ENCODE measurements at places on chromosomes 2 and 18. TPM values are rescaled to one million over a fixed set of nuclear protein-coding genes. Genes with fewer than 3 reads are reported as not detected.

FAM237A gene
- polyA plus RNA-seq: not detected

TUBA4B gene
- polyA plus RNA-seq: 0.93 TPM

IL1R2 gene
- 0.36 TPM for polyA plus RNA-seq

DNA sequence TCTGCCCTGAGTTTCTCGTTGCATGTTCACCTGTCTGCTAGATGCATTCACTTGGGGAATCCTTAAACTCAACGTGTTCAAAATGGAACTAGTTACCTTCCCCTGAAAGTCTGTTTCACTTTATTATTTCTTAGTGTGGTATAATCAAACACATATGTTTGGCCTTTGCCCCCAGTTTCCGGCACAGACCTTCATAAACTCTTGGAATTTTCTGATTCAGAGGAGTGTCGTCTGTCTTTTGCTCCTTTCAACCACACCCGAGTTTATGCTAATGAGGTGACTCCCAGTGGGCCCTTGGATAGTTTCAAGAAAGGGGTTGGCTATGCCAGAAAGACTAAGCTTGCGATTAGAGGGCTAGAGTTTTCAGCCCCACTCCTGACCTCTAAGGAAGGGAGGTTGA is 198.9 kb downstream of the CDCA7 start:
- no peak for DNase-seq

KATNAL2 gene
- polyA plus RNA-seq: 10.7 TPM

GRCh38 chr18:50065039-50065438 is 129.9 kb downstream of the MYO5B start:
- DNase-seq: no peak

AQP12A gene
- not detected for polyA plus RNA-seq

FBXO36 gene
- 6.9 TPM for polyA plus RNA-seq

DNA sequence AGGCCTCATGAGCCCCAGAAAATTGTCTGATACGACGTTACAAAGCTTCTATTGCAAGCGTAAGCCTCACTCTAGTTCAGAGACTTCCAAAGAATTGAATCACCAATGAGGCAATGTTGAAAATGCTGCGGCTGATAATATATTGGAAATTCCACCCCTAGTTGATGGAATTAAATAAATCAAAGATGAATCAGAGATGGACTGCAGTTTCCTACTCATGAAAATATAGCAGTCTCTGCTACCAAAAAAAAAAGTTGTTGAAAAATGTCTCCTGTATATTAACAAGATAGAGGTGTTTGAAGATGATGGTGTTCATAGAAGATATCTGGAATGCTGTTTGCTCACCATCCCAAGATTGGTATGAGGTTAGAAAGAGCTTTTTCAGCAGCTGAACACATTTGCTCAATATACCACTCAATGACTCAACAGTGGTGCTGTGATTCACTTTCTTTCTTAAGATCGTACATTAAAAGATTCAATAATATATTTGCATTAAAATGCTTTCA is 99.8 kb upstream of the ARHGAP28 start:
- no peak for DNase-seq

- DNase-seq: no peak
Measured at GRCh38 chr2:26001743-26002351, 19.6 kb upstream of the KIF3C start.

RUFY4 gene
- polyA plus RNA-seq: 0.23 TPM

- no peak for DNase-seq
Measured at GRCh38 chr18:79625195-79625923, 54.2 kb upstream of the CTDP1 start.

DNA sequence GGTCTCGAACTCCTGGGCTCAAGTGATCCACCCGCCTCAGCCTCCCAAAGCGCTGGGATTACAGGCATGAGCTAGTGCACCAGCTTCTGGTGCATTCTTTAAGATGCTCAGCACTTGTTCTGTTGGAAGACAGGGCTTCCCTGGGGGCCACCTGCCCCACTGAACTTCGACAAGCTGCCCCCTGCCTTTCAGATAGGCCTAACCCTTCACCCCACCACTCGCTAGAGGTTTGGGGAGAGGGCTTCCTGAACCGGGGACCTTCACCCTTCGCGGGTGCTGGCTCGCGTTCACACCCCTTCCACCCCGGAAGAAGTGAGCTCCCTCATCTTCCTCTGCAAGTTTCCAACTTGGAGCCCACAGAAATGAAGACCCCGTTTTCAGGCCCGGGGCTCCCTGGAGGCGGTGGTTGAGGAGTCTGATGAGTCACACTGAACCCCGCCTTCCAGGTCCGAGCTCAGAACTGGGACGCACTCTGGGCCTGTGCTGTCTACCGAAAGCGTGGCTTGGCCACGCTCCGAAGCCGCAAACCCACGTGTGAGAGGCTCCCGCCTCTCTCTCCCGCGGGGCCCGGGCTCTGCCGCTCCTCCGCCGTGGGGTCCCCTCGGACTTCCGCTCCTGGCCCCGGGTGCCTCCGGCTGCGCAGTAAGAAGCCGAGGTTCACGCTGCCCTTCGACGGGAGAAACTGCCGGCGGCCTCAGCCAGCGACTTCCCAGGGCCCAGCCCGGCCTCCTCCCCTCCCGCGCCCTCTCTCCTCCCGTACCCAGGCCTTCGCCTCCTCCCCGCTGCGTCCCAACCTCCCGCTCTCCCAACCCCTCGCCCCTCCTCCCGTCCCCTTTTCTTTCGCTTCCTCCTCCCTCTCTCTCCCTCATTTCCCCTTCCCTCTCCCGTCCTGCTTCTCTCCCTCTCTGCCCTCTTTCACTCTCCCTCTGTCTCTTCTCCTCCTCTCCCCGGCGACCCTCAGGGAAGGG is 47.5 kb upstream of the SP3 start:
- no peak for DNase-seq

DNA sequence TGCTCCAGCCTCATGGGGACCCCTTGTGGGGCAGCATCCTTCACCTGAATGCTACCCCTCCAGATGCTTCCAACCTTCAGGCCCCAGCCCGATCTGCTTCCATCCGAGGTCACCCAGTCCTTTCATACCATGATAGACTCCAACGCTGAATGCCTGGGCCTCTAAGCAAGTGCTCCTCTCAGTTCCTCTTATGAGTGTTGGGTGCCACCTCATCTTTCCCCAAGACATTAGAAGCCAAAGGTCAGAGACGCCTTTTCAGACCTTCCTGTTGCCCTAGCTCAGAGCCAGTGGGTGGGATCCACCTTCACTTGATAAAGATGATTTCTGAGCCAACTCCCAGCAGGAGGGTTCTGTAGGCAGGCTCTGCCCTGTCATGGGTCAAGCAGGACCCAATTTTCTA is 174.5 kb upstream of the MGAT5 start:
- DNase-seq: no peak

- DNase-seq: no peak
Measured at GRCh38 chr18:27202741-27203140, 17.6 kb upstream of the CHST9 start.

CPO gene
- 1.7 TPM for polyA plus RNA-seq

- no peak for DNase-seq
Measured at GRCh38 chr2:108965540-108966289, 23.3 kb downstream of the EDAR start.

DNA sequence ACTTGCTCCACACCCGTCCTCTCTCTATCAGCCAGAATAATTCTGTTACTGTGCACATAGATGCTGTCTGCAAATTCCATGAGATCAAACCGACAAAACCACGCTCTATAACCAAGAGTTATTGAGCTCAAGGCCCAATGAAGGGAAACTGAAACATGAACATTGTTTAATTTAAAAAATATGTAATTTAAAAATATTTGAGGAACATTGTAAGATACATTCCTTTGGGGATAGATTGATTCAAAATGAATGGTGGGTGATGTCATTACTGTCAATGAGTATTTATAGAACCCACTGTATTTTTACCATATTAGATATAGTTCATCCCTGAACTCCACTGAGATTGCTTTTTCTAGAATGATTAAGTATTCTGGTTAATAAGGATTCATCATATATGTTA is 50.4 kb downstream of the NCKAP5 start:
- no peak for DNase-seq

DNA sequence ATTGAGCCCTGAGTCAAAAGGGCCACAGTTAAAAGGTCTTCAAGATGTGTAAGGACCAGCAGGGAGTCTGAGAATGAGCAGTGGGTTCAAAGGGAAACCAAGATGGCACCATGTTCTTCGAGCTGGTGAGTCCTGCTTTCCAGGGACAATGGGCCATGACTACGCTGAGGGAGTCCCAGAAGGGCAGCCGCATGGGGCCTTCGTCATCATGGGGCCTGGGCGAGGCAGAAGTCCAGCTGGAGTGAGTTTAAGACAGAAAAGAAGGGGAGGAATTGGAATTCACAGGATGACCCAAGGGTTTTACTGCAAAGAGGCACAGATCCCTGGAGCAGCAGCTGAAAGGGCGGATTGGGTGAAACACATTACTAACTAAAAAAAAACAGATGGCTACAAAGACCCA is 340.8 kb upstream of the MYT1L start:
- no peak for DNase-seq

DNA sequence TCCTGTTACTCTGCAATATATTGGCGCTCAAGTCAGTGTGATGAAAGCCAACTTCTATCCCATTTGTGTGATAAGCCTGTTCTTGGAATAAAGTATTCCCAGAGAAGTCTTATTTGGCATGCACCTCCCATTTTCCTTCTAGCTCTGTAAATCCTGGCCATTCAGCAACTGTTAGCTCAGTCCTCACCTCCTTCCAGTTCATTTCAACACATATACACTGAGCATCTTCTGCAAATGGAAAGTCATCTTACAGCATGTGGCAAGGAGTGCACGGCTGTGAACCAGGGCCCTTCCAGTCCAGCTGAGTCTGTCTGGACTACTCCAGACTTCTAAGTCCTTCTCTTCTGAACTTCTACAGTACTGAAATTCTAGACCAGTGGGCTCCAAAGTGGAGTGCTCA is 53.1 kb downstream of the SPATS2L start:
- DNase-seq: no peak

DNA sequence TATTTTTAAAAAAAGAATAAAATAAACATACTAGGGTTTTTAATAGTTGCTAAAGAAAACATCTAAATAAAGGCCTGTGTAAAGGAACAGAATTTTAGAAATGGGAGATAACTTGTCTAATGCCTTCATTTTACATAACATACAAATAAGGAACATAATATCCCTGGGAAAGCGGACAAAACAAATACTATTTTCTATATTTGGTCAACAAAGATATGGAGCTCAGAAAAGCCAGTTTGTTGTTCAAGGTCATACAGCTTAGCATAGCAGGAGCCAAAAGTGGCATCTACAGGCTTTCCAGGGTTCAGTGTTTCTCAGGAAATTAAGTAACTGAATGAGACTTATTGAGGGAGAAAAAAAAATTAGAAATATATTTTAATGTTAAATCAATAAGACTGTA is 73.4 kb upstream of the CD226 start:
- no peak for DNase-seq

- no peak for DNase-seq
Measured at GRCh38 chr2:240225131-240225530, 84.7 kb upstream of the OTOS start.

DNA sequence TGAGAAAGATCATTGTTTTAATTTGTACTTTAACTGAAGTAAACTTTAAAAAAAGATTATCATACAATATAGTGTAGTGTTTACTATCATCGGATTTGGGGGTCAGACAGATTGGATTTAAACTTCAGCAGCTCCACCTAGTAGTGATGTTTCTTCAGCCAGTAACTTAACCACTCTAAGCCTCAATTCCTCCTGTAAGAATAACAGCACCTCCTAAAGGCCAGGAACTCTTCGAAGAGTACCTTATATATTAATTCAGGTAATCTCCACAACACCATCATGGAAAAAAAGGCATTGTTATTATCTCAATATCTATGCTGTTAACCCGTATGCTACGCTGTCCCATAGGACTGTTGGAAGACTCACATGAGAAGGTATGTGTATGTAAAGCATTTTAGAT is 69.0 kb upstream of the DLGAP1 start:
- DNase-seq: no peak

DNA sequence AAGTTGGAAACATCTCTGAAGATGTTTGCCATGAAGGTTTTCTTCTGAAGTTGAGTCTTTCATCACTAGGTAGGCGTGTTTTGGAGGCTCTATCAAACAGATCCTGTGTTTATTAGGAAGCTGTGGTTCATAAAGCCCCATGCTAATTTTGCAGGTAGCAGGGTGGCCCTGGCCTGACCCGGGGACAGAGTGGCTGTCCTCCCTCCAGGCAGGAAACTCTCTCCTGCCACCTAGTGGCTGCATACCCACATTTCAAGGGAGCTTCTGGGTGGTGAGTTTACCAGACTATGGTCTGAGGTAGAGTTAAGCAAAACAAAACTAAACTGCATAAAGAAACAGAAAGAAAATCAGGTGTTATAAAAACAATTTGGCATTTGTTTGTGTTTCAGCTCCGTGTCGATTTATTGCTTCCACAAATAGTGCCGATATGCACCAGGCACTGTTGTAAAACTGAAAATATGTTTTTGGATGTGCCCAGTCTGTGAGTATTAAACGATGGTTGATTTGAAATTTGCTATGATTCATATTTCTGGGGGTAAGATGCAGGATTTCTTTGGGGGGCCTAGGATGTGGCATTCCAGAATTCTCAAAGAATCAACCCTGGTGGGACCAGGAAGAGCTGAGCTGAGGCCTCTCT is 26.0 kb upstream of the IL37 start:
- DNase-seq: no peak

DNA sequence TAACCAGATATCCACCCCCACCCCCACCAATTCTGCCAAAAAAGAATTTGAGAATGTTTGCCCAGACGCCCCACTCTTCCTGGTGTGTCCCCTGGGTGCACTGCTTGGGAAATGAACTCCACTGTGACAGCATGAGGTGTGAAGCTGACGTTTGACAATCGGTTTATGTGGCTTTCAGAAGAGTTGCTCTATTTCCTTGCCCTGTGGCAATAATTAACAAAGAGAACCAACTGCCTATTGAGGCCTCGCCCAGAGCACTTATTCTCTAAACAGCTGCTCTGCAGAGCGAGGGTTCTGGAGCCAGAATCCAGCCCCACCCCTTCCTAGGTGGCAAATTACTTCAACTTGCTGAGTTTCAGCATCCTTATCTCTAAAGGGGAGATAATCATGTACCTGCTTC is 115.8 kb upstream of the SIX3 start:
- DNase-seq: no peak

IL36A gene
- polyA plus RNA-seq: not detected

PXDN gene
- polyA plus RNA-seq: 194 TPM

DNA sequence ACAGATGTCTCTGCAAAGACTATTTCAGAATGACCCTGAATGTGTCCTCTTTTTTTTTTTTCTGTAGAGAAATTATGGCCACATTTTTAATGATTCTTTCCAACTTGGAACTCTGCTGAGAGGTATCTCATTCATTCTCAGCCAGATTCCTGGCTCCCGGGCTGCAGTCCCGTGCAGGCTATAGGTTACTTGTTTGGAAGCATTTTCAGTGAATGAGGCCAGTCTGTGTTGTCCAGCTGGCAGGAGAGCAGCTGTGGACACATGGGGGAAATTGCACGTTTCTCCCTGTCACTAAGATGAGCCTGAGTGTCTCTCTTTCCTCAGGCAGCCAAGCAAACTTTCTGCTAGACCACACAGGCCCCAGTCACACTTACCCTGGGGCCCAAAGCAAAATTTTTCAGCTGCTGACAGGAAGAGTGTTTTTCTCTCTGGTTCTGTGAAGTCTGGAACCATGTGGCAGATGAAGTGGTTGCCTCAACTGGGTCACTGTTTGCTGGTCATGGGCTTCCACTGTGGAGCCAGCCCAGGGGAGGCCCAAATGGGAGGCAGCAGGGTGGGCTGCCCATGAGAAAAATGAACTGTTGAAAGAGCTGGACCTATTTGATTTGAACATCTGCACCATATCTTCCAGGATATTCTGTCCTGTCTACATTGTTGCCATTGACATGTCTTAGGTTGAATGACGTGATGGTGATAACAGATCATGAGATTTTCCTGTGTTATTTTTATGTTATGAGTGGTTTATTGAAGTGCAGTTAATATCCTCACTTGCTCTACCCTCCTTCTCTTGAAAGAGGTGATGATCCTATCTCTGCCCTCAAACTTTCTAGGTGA is 431.2 kb downstream of the LPIN1 start:
- DNase-seq: peak; percentile 76

GRCh38 chr2:124318913-124319312 is 293.8 kb downstream of the CNTNAP5 start:
- DNase-seq: no peak

All from renal cortex interstitium (tissue), 15 donors.